ENCODE measurements at places on chromosomes 11 and 22.

- DNase-seq, result peak; percentile 64
These were observed 4.4 kb downstream of the GAS2 start for GRCh38 chr11:22670830-22671229.

GRCh38 chr22:16819249-16819648, 6.0 kb downstream of the XKR3 start:
- DNase-seq, result no peak

DNA sequence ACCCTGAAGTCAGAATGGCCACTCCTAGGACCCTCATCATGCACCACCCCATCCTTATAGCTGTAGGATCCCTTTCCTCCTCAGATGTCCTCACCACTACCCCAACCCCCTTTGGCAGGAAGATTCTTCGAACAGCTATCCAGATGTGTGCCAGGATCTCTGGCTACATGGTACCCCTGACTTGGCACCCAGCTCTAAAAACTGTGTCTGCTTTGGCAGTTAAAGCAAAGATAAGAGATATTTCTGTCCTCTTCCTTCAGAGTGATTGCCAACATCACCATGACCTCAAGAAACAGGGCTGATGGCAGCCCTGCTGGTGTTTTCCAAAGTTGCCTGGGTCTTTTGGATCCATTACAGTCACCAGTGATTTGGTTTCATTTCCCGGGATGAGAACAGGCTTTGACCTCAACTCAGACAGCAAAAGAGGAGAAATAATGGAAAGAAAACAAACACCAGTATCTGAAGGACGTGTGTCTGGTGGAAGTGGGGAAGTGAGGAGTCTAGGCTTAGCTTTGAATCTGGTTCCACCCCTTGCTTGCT, 4.3 kb upstream of the NRIP3 start:
- peak; percentile 64 for DNase-seq

GRCh38 chr22:38203090-38203810, 1.5 kb downstream of the MAFF start:
- no peak for DNase-seq

DNA sequence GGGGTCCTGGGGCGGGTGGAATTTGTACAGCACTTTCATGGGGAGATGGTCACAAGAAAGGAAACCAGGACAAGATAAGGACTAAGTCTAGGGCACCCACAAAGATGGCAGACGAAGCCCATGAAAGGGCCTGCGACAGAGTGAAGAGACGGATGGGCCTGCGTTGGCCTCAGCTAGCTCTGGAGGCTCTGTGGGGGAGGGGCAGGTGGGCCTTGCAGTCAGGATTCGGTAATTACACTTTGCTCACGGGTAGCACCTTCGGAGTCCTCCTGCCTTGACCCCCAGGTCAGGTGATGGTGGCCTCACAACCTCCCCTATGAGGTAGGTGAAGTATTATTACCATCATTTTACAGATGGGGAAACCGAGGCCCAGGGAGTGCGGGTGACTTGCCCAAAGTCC, 7.1 kb downstream of the LRRC10B start:
- DNase-seq, result no peak

- DNase-seq, result no peak
These were observed 9.7 kb downstream of the PITPNM1 start for GRCh38 chr11:67495234-67496005.

GRCh38 chr11:95605271-95605940, 184.2 kb downstream of the FAM76B start:
- peak; percentile 19 for DNase-seq
